Activated naive CD8-positive, alpha-beta T cell treated with anti-CD3 and anti-CD28 coated beads for 36 hours (primary cell): ENCODE measurements at places on chromosomes 1 and 21.

DNA sequence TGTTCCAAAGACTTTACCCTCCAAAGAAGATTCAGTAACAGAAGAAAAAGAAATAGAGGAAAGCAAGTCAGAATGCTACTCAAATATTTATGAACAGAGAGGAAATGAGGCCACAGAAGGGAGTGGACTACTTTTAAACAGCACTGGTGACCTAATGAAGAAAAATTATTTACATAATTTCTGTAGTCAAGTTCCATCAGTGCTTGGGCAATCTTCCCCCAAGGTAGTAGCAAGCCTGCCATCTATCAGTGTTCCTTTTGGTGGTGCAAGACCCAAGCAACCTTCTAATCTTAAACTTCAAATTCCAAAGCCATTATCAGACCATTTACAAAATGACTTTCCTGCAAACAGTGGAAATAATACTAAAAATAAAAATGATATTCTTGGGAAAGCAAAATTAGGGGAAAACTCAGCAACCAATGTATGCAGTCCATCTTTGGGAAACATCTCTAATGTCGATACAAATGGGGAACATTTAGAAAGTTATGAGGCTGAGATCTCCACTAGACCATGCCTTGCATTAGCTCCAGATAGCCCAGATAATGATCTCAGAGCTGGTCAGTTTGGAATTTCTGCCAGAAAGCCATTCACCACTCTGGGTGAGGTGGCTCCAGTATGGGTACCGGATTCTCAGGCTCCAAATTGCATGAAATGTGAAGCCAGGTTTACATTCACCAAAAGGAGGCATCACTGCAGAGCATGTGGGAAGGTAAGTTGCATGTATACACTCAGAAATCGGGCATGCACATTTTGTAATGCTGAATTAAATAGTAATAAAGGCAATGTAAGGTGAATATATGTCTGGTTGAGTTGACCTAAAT is 97.2 kb downstream of the ZFYVE9 start:
- DNase-seq, result no peak

- no peak for DNase-seq
These were observed 17.3 kb upstream of the TIPRL start for GRCh38 chr1:168161459-168161858.

DNA sequence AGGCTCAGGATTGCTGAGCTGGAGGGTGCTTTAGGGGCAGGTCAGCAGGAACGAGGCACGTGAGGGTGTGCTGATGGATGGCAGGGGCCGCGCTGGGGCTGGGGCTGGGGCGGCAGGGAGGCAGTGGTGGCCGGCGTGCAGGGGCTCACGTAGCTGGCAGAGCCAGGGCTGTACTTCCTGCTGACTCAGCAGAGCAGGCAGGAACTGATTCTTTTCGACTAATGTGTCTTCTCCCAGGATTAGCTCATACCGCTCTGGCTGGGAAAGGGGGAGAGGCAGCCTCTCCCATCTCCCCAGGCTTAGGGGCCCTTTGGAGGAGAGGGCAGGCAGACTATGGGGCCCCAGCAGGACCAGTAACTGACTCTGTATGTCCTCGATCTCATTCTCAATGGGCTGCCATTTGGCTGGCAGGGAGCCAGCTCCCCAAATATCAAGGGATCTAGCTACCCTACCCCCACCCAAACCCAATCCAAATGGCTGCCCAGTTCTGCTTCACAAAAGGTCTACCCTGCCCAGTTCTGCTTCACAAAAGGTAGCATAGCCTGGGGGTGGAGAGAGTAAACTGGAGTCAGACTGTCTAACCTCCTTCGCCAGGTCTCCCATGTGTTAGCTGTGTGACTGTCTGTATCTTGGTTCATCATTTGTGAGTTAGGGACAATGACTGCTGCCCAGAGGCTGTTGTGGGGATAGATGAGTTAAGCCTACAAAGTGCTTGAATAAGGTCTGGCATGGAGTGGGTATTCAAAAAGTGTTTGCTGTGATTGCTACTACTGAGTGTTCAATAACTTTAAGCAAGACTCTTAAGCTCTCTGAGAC is 100.1 kb upstream of the SLC2A1 start:
- DNase-seq, result peak; percentile 22

- peak; percentile 36 for DNase-seq
These were observed 32.5 kb downstream of the XKR8 start for GRCh38 chr1:27992276-27992675.

GRCh38 chr21:46636181-46636512 is 673 bp downstream of the PRMT2 start:
- DNase-seq, result no peak

- no peak for DNase-seq
These were observed 4.1 kb upstream of the PLA2G2F start for GRCh38 chr1:20134995-20135394.

DNA sequence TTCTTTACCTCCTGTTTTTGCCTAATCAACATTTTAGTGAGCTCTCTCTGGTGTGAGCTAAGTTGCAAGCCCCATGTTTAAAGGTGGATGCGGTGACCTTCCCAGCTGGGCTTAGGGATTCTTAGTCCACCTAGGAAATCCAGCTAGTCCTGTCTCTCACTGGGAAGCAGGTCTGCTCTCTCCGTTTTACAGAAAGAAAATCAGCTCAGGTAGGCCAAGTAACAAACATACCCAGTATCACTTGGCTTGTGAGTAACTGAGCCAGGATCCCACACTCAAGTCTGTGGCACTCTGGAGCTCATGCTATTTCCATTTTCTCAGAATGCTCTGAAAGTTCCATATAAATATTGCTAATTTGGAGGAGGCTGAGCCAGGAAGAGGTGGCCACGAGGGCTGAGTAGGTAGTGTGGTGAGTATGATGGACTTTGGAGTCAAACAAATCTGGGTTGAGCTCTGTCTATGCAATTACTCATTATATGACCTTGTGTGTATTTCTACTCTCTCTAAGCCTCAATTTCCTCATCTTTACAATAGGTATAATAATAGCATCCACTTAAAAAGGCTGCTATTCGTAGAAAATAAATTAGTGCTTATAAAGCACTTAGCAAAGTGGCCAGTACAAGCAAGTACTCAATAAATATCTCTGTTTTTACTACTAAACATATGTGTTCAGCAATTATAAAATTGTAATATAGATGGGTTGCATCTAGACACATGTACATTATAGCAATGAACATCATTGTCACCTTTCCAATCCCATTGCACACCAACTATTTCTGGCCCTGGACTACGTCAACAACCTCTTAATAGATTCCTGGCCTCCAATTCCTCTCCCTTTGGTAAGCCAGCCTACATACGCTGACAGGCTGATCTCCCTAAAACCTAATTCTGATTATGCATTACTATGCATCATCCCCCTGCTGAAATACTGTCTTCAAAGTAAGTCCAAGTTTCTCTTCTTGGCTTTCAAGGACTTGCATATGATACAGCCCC is 32.7 kb upstream of the DHCR24 start:
- no peak for DNase-seq

- DNase-seq, result peak; percentile 8
These were observed 359.0 kb upstream of the PTBP2 start for GRCh38 chr1:96362623-96363022.

DNA sequence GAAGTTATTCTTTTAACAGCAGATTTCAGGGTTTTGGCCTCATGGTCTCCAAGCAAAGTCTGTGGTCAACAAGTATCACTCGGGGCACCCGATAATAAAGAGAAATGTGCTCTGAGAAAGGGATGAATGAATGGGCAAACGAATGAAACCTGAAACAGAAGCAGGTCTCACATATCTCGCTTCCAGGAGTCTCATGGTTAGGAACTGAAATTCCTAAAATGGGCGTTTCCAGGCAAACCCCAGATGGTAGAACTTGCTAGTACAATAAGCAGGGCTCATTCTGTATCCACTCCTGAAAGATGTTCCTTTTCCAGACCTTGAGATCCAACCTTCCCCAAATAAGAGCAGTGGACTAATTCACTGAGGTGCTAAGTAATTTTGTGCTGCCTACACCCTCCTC is 87.2 kb downstream of the LAMC2 start:
- no peak for DNase-seq

DNA sequence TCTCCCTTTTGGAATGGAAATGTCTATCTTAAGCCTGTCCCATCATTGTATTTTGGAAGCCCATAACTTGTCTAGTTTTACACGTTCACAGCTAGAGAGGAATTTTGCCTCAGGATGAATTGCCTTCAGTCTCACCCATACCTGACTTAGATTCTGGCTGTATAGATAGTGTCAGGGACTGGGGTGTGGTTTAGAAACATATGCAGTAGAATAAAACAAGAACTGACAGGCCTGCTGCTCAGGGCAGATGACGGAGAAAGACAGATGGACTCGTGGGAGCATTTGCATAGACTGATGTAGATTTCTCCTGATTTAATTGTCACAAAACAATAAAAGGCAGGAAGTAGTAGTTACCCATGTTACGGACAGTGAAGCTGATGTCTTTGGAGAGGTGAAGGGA is 166.7 kb downstream of the UCK2 start:
- DNase-seq, result no peak

DNA sequence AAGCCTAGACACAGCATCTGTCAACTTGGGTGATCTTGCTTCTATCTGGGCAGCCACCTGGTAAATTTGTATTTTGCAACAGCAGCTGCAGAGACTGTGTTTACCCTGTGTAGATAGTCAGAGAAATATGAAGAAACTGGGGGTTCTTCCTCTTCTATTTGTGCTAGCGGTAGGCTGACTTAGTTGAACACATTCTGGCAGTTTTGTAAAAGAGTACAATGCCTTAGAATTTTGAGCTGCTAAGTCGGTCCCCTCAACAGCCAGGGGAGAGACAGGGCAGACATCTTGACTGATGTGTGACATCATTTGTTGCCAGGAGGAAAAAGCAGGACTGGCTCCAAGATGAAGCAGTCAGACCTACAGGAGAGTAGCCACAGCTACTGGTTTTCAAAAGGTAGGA is 53.7 kb downstream of the KCNJ6 start:
- no peak for DNase-seq

GRCh38 chr1:160376525-160377131 is 9.8 kb downstream of the NHLH1 start:
- DNase-seq, result peak; percentile 13

DNA sequence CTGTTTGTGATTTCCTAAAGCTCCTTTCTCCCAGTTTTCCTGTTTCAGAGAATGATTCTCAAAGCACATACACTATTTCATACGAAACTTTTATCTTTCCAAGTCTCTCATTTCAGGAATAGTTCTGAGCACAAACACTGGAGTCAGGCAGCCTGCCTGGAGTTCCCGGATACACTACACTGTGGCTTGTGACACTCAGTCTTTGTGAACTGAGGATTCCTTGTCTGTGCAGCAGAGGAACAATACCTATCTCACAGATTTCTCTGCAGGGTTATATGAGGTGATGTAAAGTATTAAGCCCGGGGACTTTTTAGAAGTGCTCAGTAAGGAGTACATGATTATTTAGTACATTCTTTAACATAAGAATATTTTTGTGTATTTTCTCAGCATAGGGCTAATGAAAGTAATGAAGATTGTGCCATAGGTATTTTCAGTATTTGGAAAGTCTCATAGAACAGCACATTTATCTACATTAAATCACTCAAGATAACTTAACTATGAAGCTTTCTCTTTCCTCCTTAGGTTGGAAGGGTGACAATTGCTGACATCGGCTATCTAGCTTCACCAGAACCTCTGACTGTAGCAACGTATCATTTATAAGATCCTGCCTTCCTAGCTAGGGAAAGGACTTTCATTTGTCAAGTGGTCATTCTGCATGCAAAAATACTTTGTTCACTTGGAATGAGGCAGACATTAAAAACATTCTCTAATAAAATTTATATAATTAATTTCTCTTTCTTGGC is 12.9 kb downstream of the GBP2 start:
- DNase-seq, result no peak

- DNase-seq, result no peak
These were observed 640 bp upstream of the CYP2J2 start for GRCh38 chr1:59927213-59927612.

DNA sequence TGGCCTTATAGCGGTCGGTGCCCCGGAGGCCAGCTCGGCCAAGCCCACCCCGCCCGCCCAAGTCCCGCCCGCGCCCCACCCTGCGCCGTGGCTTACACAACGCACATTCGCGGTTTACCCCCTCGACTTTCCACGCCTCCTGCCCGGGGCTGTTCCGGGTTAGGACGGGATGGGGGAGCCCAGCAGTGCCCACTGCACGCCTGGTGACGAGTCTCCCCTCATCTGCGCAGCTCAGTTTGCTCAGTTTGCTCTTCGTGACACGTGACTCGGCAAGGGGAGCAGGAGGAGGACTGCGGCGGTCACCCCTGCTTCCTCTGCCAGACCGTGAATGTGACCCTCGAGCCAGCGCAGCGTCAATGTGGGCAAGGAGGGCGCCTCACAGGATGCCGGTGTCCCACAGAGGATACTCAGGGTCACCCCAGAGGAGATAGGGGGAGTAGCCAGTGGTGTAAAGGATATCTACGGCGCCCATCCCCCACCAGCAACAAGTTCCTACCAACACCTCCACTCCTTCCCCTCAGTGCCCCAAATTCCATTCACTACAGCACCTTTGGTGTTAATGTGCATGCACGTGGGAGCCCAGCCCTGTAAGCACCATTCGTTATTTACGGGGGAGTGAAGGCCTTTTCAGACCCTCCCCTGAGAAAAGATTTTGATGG is 350 bp upstream of the S100A6 start:
- peak; percentile 84 for DNase-seq
